ENCODE measurements at places on chromosomes 1 and 21.
A peak's percentile ranks its signal among the peaks of the same experiment; 100 is the strongest.

DNA sequence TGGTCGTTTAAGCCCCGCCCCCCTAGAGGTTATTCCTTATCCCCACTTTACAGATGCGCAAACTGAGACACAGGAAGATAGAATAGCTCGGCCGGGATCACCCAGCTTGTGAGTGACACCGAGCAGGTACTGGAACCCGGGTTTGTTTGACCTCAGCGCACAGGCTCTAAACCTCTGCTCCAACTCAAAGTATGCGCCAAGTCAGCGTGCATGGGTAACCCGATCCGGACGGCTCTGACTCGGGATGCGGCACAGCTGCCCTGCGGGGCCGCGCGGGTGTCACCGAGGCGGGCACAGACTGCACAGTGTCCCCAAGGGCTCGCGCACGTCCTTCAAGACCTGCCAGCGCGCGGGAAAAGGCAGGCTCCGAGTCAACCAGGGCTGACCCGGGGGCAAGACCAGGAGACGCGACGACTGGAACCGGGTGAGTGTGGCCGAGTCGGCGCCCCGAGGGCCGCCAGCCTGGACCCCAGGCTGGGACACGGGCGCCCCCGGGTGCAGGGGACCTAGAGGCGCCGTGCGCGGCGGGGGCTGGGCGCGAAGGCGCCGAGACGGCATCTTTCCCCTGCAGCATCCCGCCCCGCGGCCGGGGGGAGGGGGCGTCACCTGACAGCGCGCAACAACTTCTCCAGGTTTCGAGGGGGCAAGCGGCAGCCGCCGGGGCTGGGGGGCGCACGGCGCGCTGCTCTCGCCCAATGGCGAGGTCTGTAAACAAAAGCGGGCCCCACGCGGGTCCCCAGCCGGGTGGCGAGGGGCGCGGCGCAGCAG, 101.9 kb upstream of the SOD1 start:
- DNase-seq = peak; percentile 39
- H3K4me1 ChIP-seq = peaks cover 36% of the 10 kb centered on the region
- no peaks in the 10 kb centered on the region for H3K27me3 ChIP-seq
- H3K4me3 ChIP-seq = peak overlapping the region; percentile 99
- H3K36me3 ChIP-seq = no peaks in the 10 kb centered on the region

DNA sequence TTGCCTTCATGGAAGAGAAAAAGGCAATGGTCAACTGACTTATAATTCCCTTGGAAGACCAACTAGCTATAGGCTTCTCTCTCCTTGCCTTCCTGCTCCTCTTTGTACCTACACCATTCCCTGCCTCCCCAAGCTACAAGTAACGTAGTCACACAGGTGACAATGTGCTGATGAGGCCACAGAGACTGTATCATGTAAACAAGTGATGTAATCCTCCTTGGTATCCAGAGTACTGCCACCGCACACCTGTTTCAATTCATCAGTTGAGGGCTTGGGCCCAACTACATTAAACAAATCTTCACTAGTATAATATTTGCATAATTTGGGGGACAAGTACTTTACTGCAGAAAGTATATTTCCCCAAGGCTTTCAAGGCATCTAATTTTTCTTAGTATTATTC, 76.4 kb upstream of the SCYL3 start:
- no peaks in the 10 kb centered on the region for H3K36me3 ChIP-seq
- H3K27ac ChIP-seq = no peak overlapping the region

GRCh38 chr1:228274452-228275178, 66.8 kb downstream of the OBSCN start:
- peaks cover 23% of the 10 kb centered on the region for H3K36me3 ChIP-seq
- H3K27me3 ChIP-seq = peaks cover 8% of the 10 kb centered on the region

GRCh38 chr1:38129971-38130370, 83.4 kb upstream of the POU3F1 start:
- no peak overlapping the region for H3K4me3 ChIP-seq
- no peak overlapping the region for H3K27ac ChIP-seq
- DNase-seq = no peak
- H3K36me3 ChIP-seq = no peaks in the 10 kb centered on the region
- peaks cover 8% of the 10 kb centered on the region for H3K27me3 ChIP-seq
- H3K4me1 ChIP-seq = peaks cover 7% of the 10 kb centered on the region

DNA sequence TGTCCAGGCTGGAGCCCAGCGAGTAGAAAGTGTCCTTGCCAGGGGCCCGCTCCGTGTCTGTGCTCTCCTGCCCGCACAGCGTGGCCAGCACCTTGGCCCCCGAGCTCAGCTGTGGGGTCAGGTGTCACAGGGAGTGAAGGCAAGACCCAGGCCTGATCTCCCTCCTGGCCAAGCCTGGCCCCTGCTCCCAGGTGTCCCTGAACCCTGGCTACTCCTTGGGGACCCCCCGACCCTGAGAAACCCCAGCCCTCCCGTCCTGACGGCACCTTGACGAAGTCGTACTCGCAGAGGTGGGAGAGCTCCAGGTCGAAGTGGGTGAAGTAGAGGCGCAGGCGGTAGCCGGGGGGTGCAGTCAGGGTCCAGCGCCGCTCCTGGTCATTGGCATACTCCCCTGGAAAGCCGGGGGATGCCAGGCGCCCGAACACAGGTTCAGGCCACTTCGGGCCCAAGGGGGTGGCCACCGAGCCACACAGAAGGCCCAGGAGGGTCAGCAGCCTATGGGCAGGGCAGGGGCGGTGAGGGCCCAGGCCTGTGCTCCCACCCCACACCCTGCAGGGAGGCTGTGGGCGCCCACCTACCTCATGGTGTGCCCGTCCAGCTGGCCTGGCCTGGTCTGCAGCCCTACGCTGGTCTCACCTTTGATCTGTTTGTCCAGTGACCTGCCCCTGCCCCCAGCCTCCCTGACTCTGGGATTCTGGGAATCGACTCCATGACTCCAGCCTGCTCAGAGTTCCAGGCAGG, at the start of gene MASP2:
Gene MASP2 (minus strand): TSS at position 615 of the 741 bp plus-strand sequence. CDS start 32 bp downstream, at position 583.
- no peaks in the 10 kb centered on the region for H3K27me3 ChIP-seq
- H3K4me1 ChIP-seq = peaks cover 3% of the 10 kb centered on the region
- no peak for DNase-seq

GRCh38 chr1:110674337-110675059, at the start of gene KCNA3:
Gene KCNA3 (minus strand): TSS chr1:110674940. CDS start chr1:110674809, 131 bp downstream.
- H3K27me3 ChIP-seq = peaks cover 39% of the 10 kb centered on the region
- peak within 1 kb of the TSS; percentile 79 for H3K4me3 ChIP-seq
- DNase-seq = peak; percentile 81

DNA sequence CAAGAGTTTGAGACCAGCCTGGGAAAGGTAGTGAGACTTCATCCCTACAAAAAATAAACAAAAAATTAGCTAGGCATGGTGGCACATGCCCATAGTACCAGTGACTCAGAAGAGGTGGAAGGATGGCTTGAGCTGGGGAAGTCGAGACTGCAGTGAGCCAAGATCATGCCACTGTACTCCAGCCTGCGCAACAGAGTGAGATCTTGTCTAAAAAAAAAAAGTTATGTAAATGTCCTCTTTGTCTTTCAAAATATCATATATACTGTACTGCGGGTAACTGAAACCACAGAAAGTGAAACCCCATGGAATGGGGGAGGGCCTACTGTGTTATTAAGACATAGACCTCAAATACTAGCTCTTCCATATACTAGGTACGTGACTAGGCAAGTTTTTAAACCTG, 20.8 kb downstream of the ACADM start:
- peaks cover 94% of the 10 kb centered on the region for H3K36me3 ChIP-seq
- H3K4me1 ChIP-seq = peaks cover 5% of the 10 kb centered on the region
- no peak for DNase-seq
- H3K27ac ChIP-seq = no peak overlapping the region
- no peaks in the 10 kb centered on the region for H3K27me3 ChIP-seq

DNA sequence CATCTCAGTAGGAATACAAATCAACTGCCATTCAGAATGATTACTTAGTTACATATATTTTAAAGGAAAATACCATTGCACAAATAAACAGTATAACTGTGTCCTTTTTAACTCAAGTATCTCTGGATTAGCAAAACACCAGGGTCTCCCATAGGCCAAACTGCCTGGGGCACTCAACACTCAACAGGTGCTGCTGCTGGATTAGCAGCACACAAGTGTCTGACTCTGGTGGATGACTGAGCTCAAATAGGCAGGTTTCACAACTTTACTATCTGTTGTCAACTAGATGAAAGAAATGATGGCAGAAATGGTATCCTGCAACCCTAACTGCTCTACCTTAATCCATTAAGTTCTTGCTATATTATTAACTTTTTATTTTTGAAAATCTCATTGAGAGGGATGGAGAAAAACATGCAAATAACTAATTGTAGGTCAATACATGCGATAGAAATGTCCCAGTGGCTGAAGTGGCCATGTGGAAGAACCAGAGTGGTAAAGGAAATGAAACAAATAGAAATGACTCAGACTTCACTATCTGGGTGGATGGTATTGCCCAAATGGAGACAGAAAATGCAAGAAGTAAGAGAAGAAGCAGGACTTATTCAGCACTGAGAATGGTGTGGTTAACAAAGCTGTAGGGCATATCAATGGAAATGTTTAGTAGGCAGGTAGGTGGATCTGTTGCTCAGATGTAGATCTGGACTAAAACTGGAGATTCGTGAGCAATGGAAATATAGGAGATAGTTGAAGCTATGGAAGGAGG, 90.8 kb upstream of the CCDC190 start:
- no peaks in the 10 kb centered on the region for H3K36me3 ChIP-seq
- H3K4me1 ChIP-seq = no peaks in the 10 kb centered on the region
- no peak overlapping the region for H3K27ac ChIP-seq
- DNase-seq = no peak
- no peak overlapping the region for H3K4me3 ChIP-seq

DNA sequence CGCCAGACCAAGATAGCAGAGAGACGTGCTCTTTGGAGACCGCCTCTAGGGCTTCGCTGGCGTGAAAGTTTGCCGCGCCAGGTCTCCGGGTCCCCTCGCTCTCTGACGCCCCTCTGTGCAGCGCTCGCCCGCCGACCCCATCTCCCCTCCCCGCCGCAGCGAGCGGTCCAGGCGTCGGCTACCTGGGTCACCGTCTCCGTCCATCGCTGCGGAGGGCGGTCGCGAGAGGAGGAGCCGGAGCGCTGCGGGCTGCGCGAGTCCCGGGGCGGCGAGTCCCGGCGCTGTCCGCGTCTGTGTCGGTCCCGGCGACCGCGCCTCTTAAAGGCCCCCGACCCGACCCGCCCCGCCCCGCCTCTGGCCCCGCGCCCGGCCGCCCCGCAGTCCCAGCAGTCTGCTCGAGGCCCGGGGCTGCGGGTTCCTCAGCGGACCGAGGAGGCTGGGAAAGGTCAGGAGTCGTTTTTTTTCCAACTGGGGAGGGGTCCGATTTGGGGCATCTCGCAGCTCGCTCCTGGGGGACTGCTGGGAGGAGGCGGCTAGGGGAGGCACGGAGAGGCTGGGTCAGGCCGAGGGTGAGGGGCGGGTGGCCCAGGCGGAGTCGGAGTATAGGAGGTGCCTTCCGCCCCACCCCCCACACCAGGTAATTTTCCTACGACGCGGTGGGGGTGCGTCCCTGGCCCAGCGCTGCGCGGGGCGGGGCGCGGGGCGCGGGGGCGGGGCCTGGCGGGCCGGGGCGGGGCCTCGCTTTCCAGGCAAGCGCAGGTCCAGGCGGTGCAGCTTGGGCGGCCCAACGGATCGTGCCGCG, at the start of the genes FBXO2 and FBXO44:
Gene FBXO2 (minus strand): TSS at position 293 of the 802 bp plus-strand sequence. CDS start 89 bp downstream, at position 204.
Gene FBXO44 (plus strand): TSS at position 741 of the 802 bp plus-strand sequence. CDS start 959 bp downstream, outside the sequence.
- peaks cover 10% of the 10 kb centered on the region for H3K36me3 ChIP-seq
- peaks cover 51% of the 10 kb centered on the region for H3K27me3 ChIP-seq
- peak within 1 kb of the TSS; percentile 88 for H3K4me3 ChIP-seq
- DNase-seq = peak; percentile 54

DNA sequence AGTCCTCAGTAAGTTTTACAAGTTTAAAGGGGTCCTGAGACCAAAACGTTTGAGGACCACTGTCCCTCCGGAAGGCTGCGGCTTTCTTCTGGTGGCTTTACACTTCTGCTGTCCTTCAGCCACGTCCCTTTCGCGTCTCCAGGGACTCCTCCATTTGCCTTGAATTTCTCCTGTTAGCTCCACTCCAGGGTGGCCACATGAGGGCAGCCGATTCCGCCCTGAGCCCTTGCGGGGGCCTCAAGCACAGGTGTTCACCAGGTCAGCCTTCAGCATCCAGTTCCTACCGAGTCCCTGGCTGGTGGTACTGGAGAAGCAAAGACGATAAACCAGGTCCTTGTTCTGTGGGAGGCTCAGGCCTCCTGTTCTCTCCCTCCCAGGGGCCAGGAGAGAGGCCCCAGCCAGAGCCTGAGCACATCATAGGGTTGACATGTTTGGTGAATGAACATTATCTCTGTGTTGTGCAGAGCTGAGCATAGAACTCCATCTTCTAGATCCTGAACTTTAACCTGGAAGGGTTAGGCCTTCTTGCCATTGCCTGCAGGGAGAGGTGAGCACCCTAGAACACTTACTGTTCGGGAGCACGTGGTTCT, 27.4 kb upstream of the COQ8A start:
- no peaks in the 10 kb centered on the region for H3K4me1 ChIP-seq
- no peak overlapping the region for H3K27ac ChIP-seq
- H3K4me3 ChIP-seq = no peak overlapping the region
- H3K27me3 ChIP-seq = no peaks in the 10 kb centered on the region
- no peak for DNase-seq

DNA sequence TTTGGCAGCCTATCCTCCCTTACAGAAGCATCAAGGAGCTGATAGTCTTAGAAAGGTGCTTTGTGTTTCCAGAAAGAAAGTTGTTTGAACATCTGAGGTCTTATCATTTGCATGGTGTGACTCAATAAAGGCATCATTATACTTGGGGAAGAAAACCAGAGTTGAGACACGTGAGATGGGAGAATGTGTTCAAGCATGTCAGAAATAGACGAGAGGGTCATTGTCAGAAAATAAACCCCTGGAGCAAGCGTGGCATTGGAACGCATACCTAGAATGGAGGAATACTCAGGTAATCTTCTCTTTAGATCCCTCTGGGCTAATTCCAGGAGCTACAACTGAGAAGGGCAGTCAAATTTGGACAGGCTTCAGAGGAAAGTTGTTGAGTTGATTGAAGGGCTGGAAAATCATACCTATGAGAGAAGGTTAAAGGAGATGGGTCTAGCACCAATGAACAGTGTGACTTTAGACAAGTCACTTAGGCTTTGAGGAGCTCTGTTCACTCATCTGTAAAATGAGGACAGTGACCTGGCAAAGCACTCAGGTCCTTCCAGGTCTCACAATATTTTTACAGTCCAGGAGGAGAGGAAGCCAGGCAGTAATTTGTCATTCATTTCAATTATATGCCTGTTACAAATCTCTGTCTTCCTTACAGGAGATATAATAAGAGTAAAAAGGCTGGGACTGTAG, 101.3 kb upstream of the C1orf21 start:
- no peak for DNase-seq
- H3K27ac ChIP-seq = no peak overlapping the region
- H3K36me3 ChIP-seq = no peaks in the 10 kb centered on the region

DNA sequence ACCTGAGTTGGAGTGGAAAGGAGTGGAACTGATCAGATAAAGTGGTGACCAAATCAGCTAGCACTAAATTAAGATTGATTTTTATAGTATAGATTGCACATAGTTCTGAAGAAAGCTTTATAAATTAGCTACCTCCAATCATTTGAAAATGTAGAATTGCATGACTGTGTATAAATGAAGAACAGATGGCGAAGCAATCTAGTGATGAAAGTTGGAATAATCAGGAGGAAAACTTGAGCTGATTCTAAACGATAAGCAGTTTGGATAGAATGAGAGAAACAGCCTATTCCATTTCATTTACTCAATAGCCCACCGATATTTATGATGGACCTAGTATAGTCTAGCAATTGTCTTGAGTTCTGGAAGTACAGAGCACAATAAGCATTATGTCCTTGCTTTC, 661.5 kb downstream of the PLA2G4A start:
- H3K36me3 ChIP-seq = no peaks in the 10 kb centered on the region
- no peaks in the 10 kb centered on the region for H3K27me3 ChIP-seq
- no peak overlapping the region for H3K4me3 ChIP-seq
- H3K27ac ChIP-seq = no peak overlapping the region
- H3K4me1 ChIP-seq = no peaks in the 10 kb centered on the region
- no peak for DNase-seq
